Activated naive CD4-positive, alpha-beta T cell treated with Interleukin-2 at 50 U/mL for 16 hours (primary cell): ENCODE measurements at places on chromosomes 5 and 9.

- DNase-seq = no peak
These were observed 102.7 kb downstream of the EFNA5 start for GRCh38 chr5:107567901-107568671.

DNA sequence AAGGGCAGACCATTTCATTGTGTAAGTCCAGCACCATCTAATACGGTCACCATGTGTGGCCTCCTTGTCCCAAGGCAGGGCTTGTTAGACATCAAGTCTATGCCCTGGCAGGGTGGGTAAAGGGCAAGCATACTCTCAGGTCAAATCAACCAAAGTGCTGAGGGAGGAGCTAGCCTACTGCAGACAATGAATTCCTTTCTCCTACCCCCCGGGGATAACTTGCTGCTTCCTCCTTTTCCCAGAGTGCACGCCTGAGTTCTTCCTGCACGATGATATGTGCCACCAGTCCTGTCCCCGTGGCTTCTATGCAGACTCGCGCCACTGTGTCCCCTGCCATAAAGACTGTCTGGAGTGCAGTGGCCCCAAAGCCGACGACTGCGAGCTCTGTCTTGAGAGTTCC, 71.4 kb downstream of the RFK start:
- no peak for DNase-seq

- peak; percentile 59 for DNase-seq
These were observed 207.9 kb downstream of the C9orf50 start for GRCh38 chr9:129412814-129413536.

DNA sequence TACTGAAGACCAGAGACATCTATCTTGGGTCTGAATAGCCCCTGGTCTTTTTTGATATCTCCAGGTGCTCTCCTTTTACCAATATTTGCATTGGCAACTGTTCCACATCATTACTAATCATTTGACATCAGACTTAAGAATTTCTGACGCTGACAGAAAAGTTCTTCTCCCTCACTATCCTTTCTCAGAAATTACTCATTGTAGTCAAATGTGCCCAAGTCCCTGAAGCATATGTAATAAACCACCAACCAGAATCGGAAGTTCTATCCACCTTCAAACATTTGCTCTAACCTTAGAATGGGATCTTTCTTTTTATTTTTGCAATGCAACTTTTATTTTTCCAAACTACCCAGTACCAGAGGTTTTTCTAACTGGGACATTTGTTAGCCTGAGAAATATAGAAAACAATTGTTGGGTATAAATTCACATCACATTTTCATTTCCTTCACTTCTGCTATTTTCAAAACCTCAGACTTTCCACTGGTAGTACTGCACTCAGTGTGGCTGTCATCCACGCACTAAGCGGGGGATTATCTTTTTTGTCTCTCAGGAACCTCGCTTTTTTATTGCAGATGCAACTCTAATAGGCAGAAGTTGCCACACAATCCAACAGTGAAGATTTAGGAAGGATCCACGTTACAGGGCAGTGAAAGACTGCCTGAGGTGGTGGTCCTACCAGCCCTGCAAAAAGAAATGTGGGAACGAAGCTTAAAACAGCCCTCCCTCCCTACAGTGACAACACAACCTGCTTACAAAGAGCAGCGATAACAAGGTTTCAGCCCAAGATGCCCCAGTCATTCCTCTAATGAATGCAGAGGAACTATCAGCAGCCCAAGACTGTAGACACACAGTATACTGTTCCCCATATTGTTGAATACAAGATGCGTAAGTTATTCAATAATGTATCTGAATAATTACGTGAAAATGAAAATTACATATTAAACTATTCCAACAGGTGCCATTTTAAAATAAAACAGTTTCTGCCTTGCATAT, 201.2 kb downstream of the EBF1 start:
- DNase-seq = no peak

- no peak for DNase-seq
These were observed 172.3 kb downstream of the CDH10 start for GRCh38 chr5:24472518-24472917.

GRCh38 chr9:16417749-16418148, 452.7 kb downstream of the BNC2 start:
- no peak for DNase-seq

- no peak for DNase-seq
These were observed 177.7 kb downstream of the PAM start for GRCh38 chr5:102932781-102933180.

DNA sequence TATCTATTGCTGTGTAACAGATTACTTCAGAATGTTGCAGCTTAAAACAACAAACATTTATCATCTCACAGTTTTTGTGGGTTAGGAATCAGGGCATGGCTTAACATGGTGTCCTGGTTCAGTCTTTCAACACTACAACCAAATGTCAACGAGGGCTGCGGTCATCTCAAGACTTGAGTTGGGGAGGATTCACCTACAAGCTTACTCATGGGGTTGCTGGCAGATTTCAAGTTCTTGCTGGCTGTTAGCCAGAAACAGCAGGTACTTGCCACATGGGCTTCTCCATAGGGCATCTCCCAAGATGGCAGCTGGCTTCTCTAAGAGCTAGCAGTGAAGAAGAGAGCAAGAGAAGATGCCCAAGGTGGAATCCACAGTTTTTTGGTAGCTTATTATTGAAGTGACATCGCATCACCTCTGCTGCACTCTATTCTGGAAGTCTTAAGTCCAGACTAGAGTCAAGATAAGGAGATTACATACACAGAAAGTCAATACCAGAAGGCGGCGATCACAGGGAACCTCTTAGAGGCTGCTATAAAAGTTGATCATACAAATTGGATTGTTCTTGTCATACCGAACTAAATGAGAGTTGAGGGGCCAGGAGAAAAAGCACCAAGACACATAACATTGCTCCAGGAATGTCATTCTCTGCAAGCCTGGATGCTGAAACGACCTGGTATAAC, 42.2 kb downstream of the C9orf153 start:
- DNase-seq = no peak
